ENCODE measurements at places on chromosomes 5 and 9.

DNA sequence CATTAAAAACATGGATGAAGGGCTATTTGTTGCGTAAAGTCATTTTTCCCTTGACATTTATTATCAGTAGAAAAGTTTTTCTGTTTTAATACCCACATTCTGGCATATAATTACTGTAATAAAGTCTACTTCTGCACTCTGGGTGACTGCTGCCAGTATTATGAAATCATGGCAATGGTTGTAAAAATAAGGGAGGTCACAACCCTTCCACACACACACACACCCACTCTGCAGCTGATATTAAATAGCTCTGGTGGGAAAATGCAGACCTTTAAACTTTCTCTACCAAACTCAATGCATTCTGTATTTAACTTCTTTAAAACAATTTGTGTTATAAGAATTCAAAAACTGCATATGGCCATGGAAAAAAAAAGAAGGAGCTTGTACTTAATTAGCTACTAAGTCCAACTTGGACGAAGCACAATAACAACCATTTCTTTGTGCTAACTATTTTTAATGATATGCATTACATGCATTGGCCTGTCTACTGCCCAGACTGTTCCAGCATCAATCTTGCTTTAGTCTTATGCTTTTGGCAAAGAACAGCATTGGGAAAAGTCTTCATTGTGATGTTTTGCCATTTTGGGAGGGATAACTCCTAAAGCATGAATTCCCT is 137.6 kb upstream of the MAP3K1 start:
- DNase-seq = no peak

- no peak for DNase-seq
These were observed 17.7 kb downstream of the TMEM252 start for GRCh38 chr9:68522954-68523353.

- DNase-seq = no peak
These were observed 28.9 kb downstream of the GABRG2 start for GRCh38 chr5:162096448-162096847.

DNA sequence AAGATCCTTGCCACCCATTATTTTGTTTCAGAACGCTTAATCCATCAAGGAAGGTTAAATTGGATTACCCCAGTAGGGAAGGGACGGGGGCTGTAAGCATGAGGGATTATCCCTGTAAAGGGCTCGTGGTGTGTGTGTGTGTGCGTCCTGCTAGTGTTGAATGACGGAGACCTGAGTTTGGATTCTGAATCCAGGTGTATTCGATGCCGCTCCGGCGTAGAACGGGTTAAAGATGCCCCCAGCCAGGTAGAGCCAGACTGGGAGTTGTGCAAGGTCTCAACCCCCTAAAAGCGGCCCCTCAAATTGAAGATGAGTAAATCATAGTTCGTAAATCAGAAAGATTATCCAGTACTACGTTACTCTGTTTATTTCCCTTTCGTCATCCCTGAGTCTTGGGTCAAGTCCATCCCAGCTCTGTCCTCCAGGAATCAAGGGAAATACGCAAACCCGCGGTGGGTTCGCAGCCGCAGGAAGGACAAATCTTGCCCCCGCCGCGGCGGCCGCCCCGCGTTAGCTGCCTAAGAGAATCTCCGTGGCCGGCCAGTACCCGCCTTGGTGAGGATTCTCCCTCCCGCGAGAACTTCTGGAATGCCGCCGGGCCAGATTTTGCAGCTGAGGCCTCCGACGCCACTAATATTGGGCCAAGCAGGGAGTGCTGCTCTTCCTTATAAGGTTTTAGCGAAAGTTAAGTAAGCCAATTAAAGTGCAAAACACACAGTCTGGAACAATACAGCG is 586 bp upstream of the MTAP start:
- peak; percentile 40 for DNase-seq

DNA sequence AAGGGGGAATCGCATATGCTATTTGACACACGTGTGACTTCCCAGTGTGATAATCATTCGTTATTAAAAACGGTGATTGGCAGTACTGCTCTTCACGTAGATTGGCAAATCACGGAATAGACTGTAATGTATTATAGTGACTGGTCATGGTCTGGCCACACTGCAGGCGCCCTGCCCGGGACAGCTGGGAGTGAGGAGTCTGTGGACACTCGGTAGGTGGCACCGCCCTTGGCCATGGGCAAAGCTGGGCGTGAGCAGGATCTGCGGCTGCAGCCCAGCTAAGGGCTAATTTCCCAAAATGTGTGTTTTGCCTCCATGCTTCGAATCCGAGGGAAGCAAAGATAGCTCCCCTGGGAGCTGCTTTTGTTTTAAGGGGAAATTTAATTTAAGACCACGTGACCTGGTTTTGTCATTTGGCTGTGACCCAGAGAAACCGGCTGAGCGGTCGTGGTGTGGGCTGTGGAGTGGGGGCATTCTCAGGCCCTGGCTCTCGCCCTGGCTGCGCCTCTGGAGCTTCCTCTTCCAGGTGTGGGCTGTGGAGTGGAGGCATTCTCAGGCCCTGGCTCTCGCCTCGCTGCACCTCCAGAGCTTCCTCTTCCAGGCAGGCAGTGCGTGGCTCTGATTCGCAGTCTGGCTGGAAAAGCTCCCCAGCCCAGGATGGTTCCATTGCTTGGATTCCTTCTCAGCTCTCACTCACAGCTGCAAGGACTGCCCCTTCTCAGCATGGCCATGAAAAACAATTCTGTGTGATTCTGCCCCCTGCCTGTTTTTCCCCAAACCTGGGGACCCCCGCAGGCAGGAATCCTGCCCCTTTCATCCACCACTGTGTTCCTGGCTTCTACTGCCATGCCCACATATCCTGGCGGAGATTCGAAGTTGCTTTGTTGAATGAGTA is 131.1 kb downstream of the OLFM1 start:
- DNase-seq = no peak

DNA sequence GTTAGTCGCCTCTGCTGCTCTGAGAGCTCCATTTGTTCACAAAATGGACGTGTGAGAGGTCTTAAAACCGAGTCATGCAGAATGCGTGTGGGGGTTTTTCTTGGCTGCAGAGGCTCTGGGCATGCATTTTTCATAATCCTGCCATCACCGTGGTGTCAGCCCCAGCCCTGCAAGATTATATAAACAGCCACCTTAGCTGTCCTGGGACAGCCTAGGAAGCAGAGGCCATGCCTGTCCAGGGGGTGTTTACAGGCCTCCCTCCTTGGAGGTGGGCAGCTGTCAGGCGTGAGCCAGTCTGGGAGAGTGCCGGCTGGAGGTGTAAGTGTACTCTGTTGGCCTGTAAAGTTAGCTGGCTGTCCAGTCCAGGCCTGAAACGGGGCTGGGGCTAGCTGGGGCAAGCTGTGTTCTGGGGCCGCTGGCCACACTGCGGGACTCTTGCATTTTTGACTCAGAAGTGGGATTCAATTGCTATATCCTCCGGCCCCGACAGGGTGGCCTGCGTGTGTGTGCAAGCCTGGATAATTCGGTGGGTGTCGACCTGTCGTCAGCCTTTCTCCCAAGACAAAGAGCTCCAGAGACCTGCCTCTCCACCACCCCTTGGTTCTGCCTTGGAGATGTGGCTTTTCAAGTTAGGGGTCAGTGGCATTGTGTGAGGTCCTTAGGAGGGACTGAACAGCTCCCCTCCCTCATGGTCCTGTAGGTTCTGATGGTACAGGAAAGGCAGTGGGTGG is 2.4 kb downstream of the WNK2 start:
- DNase-seq = no peak

GRCh38 chr5:124136609-124137008 is 609.8 kb downstream of the ZNF608 start:
- DNase-seq = no peak

- DNase-seq = no peak
These were observed 155.6 kb downstream of the ARHGAP26 start for GRCh38 chr5:142925795-142926194.

GRCh38 chr5:91162534-91163381 is 220.4 kb downstream of the ARRDC3 start:
- DNase-seq = peak; percentile 74

- no peak for DNase-seq
These were observed 36.2 kb upstream of the CXXC5 start for GRCh38 chr5:139611703-139612584.

All from stimulated activated CD4-positive, alpha-beta T cell treated with anti-CD3 and anti-CD28 coated beads, Interleukin-15, amount 100 ng/mL, for 24 hours (primary cell).